ENCODE measurements at places on chromosomes 12 and 14. TPM values are rescaled to one million over a fixed set of nuclear protein-coding genes. Genes with fewer than 3 reads are reported as not detected.

DHH gene
- 0.05 TPM for total RNA-seq

DNA sequence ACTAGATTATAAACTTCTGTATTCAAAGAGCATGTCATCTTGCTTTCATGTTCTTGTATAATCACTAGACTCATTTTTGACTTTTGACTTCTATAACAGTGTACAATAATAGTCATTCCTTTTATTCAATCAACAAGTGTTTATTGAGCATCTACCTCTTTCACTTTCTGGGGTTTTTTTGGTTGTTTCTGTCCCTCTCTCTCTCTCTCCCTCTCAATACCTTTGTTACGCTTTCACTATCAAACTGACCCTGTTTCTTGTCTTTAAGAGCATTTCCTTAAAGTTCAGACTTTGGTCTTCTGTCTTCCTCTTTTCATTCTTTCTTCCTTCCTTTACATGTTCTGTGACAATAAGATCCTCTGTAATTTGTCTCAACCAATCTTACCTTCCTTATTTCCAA lies 49.5 kb downstream of the GPR137C start:
- no peak for DNase-seq

GRCh38 chr12:28065889-28066630 lies 93.5 kb upstream of the PTHLH start:
- no peak for DNase-seq

DNA sequence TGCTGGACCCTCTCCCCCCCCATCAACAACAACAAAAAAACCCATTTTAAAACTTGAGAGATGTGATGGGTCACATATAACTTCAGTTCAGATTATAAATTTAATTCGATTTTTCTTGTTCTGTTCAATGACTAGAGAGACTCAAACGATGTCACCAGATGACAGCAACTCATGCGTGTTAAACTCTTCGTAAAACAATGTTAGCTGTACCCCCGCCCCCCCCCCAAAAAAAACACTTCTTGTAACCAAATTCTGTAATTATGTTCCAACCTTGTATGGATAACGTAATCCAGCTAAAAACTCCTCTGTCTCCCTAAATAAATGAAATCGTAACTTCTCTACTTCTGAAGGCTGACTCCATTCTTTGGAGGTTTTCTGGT lies 614 bp upstream of the NACA start:
- no peak for DNase-seq

DNA sequence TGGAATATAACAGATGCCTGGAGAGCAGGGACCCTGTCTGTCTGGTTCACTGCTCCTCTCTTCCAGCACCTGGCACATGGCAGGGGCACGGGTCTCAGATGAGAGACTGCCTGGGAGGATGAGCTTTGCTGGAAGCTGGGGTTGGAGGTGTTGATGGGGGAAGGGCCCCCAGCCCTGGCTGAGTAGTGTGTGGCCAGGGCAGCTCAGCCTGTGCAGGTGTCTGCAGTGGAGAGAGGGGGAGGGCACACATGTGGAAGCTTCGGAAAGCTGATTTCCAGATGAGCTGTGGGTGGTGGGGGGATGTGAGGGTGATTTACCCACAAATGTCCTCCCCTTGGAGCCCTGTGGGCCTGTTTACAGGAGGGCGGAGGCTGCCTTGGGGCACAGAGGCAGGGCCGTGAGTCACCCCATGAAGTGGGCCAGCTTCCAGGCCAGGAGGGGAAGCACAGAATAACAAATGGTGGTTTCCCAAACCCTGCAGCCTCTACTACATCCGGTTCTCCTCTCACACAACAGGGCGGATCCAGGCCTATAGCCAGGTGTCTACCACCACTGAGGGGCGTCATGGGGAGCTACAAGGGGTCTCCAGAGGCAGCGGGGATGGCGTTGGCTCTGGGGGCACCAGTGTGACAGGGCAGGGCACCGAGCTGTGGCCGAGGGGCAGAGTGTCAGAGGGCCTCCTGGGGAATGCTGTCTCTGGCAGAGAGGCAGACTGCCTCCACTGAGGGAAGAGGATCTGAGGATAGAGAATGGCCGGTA lies 11.0 kb downstream of the KRT7 start:
- no peak for DNase-seq

Data from SK-MEL-5 (cell line).